ENCODE measurements at places on chromosomes 3 and 15.

DNA sequence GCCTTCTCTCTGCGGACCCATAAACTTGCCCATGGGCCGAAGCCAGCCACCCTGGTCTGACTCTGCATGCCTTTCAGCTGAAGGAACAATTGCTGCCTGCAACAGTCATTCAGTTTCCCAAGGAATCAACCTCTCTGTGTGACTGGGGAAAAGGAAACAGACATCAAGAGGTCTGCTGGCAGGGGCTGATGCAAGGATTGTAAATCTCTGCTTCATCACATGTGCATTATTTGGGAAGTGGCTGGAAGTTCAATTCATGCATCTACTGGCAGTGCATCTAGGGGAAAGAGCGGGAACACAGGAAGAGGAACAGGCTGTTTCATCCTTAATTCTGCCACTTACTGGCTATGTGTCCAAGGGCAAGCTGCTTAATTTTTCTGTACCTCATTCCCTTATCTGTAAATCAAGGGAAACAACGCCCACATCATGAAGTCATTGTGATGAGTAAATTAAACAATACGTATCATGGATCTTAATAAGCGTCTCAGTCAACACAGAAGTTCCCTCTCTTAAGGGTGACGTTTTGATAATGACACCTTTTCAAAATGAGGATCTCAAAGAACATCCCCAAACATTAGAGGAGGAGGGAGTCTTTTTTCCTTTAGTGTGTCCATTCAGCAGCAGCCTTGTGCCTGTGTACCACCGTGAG, 17.4 kb upstream of the ADPGK start:
- DNase-seq = peak; percentile 20

DNA sequence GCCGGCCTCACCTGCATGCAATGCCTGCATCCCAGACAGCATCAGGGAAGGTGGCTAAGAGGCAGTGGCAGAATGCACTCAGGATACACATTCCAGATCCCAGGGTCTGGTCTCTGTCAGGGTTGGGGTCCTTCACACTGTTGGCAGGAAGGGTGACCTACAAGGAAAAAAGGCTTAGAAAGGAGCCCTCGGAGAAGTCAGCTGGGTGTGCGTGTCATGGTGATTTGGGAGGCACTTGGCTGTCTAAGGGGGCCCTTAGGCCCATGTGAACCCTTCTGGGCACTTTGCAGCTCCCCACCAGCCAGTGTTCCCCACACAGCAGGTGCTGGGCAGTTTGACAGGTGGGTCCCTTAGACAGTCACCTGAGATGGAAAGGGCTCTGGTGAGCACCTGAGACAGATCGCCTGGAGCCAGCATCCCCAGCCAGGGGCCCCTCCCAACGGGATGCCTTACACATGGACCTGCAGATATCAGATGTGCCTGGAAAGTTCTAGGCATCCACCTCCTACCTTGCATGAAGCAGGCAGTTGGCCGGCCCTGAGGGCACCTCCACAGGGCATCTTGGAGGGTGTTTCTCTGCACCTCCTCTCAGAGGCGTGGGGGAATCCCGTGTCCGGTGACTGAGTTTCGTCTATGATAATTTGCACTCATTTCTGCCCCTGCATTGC, 131.6 kb downstream of the LRRK1 start:
- no peak for DNase-seq

GRCh38 chr3:20340324-20340928, 154.4 kb upstream of the SGO1 start:
- peak; percentile 47 for DNase-seq

DNA sequence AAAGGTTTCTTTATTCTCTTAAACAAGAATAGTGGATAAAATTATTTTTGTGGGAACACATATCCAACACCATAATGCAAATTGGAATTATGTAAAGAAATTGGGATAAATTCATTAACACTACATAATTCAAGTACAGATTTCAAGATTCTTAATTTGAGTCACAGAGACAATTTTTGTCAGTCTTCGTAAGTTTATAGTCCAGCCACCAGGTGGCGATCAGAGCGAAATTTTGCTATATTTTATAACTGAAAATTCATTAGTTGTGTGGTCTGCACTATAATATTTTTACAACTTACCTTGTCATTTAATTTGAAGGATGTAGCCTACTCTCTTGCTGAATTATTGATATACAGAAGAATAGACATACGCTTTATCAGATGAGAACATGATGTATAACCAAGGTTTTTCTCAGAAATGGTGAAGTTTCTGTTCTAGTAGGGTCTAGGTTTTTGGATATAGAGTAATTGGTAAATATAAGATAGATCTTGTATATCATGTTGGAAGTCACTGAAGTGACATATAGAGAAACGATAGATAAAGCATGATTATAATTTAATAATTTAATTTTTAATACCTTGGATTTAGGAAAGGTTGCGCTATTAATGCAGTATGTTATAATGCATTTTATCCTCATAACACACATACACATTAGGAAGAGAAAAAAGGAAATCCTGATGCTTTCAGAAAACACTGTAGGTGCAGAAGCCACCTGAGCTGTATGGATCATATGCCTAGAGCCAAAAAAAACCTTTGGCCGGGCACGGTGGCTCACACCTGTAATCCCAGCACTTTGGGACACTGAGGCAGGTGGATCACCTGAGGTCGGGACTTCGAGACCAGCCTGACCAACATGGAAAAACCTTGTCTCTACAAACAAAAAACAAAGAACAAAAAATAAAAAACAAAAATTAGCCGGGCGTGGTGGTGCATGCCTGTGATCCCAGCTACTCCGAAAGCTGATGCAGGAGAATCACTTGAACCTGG, 31.7 kb downstream of the PLSCR4 start:
- peak; percentile 64 for DNase-seq

- no peak for DNase-seq
Measured at GRCh38 chr3:50525191-50525910, 21.9 kb upstream of the CACNA2D2 start.

DNA sequence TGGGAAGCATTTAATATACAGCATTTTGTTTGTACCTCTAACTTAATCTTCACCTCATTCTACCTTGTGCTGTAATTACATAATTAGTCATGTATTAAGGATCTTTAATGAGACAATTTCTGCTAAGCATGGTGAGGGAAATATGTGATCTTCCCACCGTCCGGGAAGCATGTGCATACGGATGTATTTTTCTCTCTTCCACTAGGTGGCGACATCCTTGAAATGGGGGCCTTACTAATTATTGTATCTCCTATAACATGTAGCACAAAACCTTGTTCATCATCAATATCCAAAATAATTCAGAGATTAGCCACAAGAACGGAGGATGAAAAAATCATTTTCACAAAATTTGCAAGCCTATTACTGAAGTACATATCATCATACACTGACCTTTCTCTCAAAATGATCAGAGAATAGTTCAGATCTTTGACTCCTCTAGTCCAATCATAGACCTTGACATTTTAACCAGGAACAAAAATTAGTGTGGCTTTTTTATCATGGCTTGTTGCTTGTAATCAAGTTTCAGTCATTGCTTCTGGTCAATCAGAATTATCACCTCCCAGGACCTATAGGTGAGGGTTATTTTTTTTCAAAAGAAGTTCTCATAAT, 148.9 kb upstream of the GBE1 start:
- peak; percentile 60 for DNase-seq

DNA sequence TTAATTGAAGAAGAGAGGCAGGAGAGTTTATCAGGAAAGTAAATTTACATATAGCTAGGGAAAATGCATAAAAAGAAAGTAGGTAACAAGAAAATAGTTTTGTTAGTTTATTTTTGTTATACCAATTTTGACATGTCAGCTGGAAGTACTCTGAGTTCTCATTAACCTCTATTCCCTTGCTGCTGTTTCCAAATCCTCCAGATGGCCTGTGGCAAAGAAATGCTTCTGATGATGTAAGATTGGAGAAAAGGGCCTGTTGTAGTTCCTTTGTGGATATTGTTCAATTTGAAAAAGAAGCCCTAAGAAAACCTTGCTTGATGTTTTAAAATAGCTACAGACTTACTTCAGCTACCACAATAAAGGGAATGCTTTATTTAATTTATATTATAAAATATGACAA, 192.9 kb upstream of the SLITRK3 start:
- no peak for DNase-seq

DNA sequence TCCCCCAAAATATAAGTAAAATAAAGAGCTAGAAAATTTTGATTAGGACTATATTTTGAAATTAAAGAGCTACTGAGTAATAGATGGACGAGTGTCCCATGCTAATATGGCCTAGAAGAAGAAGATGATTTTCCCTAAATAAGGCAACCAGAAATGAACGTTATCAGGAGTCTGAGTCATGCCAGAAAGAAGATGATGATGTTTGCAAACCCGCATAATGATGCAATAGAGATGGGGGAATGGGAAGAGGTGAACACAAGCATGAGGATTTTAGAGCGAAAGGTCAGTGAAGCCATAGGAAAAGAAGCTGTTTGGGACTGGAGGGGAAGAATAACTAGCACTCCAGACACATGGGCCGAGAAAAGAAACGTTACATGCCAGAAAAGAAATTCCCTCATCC, 71.7 kb downstream of the FGF12 start:
- DNase-seq = no peak

DNA sequence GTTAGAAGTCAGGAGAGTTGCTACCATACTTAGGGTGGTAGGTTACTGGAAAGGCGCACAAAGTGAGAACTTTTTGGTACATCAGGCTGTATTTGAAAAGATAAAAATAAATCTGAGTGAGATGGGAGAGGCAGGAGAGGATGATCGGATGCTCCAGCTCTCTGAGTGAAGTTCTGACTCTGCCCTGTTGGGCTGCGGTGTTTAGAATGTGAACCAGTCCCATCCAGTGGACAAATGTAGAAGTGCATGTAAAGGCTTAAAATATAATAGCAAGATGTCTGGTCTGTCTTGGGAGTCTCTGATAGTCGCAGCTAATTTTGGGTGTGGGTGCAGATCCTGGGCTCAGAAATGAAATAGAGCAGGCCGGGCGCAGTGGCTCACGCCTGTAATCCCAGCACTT, 30.4 kb downstream of the ACKR2 start:
- DNase-seq = peak; percentile 75

- DNase-seq = no peak
Measured at GRCh38 chr3:35651426-35651825, 12.1 kb downstream of the ARPP21 start.

- peak; percentile 58 for DNase-seq
Measured at GRCh38 chr15:62344806-62345539, 179.9 kb upstream of the C2CD4B start.
